Kidney tubule cell (primary cell): ENCODE measurements at places on chromosomes 7 and 10.

DNA sequence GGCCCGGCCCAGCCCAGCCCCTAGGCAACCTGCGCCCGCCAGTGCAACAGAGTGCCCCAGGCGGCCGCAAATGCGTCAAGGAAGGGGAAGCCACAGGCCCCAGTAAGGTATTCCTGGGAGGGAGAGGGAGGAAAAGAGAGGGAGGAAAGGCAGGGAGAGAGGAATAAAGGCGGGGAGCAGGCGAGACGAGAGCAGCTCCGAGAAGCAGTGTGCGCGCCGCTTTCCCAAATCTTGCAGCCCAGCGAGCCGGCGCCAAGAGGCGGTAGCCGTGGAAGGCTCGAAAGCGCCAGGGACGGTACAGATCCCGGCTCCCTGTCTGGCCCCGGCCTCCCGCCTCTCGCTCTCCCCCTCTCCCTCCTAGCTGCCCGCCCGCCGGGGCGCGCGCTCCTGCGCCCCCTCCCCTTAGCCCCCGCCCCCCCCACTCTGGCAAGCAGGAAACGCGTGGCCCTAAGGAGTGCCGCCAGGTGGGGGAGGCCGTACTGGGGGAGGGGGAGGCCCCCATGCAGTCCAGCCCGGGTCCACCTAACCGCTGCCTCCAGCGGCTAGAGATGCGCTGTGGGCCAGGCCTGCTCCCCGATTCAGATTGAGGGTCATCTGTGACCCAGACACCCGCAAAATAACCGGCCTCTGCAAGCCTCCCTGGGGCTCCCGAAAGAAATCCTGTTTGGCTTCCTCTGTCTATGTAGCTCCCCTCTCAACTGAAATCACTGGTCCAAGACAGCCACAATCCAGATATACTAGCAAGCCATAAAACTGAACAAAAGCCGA lies 4.3 kb downstream of the HOXA10 start:
- DNase-seq = peak; percentile 68

DNA sequence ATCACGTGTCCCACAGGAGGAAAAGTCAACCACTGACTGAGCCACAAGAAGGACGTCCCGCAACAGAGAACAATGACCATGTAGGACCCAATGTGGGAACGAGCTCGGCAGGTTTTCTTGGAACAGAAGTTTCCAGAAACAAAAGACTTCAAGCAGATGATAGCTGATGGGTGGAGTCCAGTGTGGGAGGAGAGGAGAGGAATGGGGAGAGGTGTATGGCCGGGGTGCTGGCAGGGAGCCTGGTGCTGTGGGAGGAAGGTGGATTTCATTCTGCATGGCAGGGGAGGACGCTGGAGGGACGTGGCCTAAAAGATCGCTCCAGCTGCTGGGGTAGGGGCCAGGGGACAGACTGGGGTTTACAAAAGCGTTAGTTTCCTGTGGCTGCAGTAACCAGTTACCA lies 48.5 kb upstream of the LMTK2 start:
- no peak for DNase-seq

DNA sequence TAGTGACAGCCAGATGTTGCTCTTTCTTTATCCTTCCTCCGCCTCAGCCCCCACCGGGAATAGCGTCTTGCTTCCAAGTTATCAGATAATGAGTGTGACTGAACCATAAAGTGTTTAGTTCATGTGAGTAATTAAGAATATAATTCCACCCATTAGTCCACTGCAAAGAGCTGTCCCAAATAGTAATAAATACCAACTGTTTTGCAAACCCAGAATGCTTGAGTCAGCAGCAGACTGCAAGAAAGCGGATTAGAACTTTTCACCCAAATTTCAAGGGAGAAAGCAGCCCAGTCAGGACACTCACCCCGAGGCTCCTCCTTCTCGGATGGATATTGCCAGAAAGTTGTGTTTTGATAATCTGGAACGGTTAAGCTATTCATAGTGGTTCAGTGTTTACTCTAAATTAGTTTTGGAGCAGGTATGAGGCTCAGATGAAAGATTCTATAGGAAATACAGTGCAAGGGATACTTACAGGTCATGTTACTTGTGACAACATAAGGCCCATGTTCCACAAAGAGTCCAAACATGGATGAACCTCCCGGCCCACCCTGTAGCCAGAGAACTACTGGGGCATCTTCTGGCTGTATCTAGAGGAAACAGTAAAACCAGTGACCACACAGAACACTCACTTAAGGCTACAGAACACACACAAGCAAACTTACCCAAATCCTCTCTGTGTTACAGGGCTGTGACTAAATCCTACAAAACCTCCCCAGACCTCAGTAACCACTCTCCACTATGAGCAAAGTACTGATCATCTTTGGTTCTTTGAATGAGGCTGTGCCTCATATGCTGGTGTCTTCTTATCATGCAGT lies 50.5 kb downstream of the CPVL start:
- DNase-seq = no peak

GRCh38 chr10:94108200-94108599 lies 114.5 kb downstream of the PLCE1 start:
- DNase-seq = peak; percentile 80
